Aorta (tissue), 5 donors: ENCODE measurements at places on chromosomes 4 and X. TPM values are rescaled to one million over a fixed set of nuclear protein-coding genes. Genes with fewer than 3 reads are reported as not detected.

GRCh38 chrX:8805046-8805445 is 3.9 kb upstream of the FAM9A start:
- no peaks in the 10 kb centered on the region for H3K36me3 ChIP-seq
- H3K4me1 ChIP-seq: no peaks in the 10 kb centered on the region
- no peak for DNase-seq
- no peak overlapping the region for H3K27ac ChIP-seq
- no peaks in the 10 kb centered on the region for H3K27me3 ChIP-seq

The MGARP gene
- 2.2 TPM for total RNA-seq

DNA sequence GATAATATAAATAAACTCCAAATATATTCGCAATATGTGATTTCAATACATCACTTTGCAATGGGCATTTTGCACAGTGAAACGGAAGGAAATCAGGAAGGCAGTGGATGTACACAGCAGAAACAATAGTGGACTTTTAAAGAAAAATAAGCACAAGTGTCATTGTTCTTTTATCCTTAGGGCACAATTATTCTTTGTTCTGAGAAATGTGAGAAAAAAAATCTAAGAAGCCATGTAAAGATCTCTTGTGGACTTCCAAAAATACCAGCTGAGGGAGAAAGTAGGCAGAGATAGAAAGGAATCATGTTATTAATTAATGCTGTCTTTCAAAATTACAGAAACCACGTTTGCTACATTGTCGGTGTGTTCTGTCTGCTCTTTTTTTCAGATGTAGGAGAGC is 17.6 kb upstream of the PRRG1 start:
- H3K4me3 ChIP-seq: no peak overlapping the region
- H3K27me3 ChIP-seq: no peaks in the 10 kb centered on the region
- H3K4me1 ChIP-seq: no peaks in the 10 kb centered on the region
- DNase-seq: no peak
- H3K27ac ChIP-seq: no peak overlapping the region
- no peaks in the 10 kb centered on the region for H3K36me3 ChIP-seq

The NHS gene
- total RNA-seq: 28.2 TPM

DNA sequence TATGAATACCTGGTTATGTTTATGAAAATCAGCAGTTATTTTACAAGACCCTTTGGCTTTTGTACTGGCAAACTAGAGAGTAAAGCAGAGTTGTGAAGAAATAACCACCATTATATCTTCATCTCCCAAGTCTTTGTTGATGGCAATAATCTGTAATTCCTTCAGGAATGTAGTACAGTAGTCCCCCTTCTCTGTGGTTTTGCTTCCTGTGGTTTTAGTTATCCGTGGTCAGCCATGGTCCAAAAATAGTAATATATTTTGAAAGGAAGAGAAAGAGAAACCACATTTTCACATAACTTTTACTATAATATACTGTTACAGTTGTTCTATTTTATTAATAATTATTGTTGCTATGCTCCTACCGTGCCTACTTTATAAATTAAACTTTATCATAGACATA is 27.8 kb downstream of the BANK1 start:
- DNase-seq: no peak
- H3K27me3 ChIP-seq: no peaks in the 10 kb centered on the region
- H3K4me1 ChIP-seq: no peaks in the 10 kb centered on the region
- H3K27ac ChIP-seq: no peak overlapping the region
- H3K36me3 ChIP-seq: no peaks in the 10 kb centered on the region

The FGF13 gene
- 13.8 TPM for total RNA-seq

The CHRDL1 gene
- 75.6 TPM for total RNA-seq

DNA sequence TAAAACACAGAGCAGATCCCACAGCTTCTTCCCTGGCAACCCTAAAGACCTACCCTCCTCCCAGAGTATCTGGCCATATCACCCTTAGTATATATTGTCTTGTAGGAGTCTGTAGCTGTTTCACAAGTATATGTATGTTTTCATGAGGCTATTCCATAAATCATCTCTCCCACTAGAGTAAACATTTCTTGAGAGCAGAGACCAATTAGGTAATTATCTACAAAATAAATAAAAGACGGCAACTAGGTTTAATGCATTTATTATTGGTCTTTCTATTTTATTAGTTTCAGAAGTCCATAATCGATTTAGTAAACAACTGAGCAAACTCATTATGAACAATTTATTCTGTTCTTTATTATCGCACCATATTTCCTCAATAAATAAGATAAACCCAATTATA is 7.0 kb downstream of the ACOT9 start:
- no peaks in the 10 kb centered on the region for H3K36me3 ChIP-seq
- no peak overlapping the region for H3K4me3 ChIP-seq
- no peak for DNase-seq

GRCh38 chr4:89365776-89366175 is 58.2 kb upstream of the GPRIN3 start:
- no peak overlapping the region for H3K4me3 ChIP-seq
- no peaks in the 10 kb centered on the region for H3K36me3 ChIP-seq
- H3K4me1 ChIP-seq: no peaks in the 10 kb centered on the region
- H3K27me3 ChIP-seq: no peaks in the 10 kb centered on the region
- no peak overlapping the region for H3K27ac ChIP-seq

DNA sequence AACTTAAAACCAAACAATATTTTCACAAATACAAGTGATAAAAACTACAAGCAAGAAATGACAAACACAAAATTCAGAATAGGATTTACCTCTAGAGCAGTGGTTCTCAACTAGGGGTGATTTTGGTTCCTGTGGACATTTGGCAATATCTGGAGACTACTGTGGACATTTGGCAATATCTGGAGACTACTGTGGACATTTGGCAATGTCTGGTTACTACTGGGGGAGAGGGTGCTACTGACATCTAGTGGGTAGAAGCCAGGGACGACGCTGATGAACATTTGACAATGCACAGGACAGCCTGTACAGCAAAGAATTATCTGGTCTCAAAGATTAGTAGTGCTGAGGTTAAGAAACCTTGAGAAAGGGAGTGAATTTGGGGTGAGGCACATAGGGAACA is 169.8 kb downstream of the CLCN4 start:
- no peak for DNase-seq
- no peak overlapping the region for H3K27ac ChIP-seq
- H3K4me3 ChIP-seq: no peak overlapping the region
- H3K27me3 ChIP-seq: no peaks in the 10 kb centered on the region

DNA sequence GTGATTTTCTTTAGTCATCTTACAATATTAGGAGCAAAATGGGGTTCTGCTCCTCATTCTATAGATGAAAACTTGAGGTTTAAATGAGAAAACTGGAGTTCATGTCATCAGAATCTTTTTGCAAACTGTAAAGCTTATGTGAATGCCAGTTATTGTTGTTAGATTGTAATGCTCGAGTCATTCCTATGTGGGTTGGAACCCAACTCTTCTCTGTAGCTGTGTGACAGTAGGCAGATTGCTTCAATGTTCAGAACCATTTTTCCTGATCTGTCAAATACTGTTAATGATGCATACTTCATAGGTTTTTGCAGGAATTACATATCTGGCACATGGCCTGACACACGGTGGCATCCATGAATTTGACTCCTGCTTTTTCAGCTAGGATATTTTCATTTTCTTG is 178.9 kb downstream of the RAPGEF2 start:
- H3K4me3 ChIP-seq: no peak overlapping the region
- no peak overlapping the region for H3K27ac ChIP-seq
- no peaks in the 10 kb centered on the region for H3K27me3 ChIP-seq
- no peak for DNase-seq
- no peaks in the 10 kb centered on the region for H3K36me3 ChIP-seq
- peaks cover 1% of the 10 kb centered on the region for H3K4me1 ChIP-seq

- peaks cover 4% of the 10 kb centered on the region for H3K4me1 ChIP-seq
- H3K36me3 ChIP-seq: no peaks in the 10 kb centered on the region
- no peaks in the 10 kb centered on the region for H3K27me3 ChIP-seq
- H3K4me3 ChIP-seq: no peak overlapping the region
These were observed 14.3 kb downstream of the SGMS2 start for GRCh38 chr4:107838861-107839565.

The EFHC2 gene
- total RNA-seq: 0.84 TPM

The MUC7 gene
- total RNA-seq: not detected

DNA sequence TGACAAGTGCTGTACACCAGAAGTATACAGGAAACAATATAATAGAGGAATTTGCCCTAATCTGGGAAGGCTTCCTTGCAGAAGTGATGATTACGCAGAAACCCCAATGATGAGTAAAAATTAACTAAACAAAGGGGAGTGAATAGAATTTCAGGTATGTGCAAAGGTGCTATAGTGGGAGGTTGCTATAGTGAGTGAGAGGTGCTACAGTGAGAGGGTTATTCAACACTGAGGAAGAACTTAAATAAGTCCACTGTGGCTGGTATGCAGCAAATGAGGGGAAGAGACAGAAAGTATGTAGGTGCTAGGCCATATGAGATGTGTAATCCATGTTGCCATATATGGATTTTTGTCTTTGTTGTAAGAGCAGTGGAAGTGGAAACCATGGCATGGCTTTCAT is 69.5 kb downstream of the TRIM2 start:
- H3K27me3 ChIP-seq: no peaks in the 10 kb centered on the region
- H3K27ac ChIP-seq: no peak overlapping the region
- H3K4me1 ChIP-seq: no peaks in the 10 kb centered on the region
- no peak for DNase-seq

DNA sequence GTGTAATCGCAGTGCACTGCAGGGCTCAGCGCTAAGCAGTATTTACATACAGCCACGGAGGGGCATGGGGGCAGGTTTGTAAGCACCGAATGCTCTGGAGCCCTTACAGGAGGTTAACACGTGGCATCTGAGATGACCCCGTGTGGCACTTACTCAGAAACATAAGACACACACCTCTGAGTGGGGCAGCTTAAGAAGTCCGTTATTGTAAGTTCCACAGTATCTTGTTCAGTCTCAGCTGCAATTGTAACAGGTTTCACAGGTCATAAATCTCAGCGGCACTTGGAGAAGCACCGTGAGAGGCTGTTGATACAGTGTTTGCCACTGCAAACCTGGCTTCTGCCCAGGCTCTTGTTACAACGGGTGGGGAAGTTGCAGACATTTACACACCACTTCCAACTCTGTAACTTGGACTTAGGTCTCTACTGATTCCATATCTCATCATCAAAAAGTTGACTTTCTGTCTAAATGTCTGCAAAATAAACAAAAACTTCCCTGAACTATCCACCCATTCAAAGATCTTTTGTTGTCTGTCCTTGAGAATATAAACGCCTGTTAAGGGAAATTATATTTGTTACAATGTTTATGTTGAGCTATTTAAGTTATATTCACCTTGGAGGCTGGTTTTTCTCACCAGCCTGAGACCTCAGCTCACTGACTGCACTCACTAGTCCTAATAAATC is 10.3 kb downstream of the CPLX1 start:
- H3K4me1 ChIP-seq: no peaks in the 10 kb centered on the region
- DNase-seq: peak; percentile 35
- no peaks in the 10 kb centered on the region for H3K27me3 ChIP-seq
- H3K36me3 ChIP-seq: no peaks in the 10 kb centered on the region
- H3K27ac ChIP-seq: no peak overlapping the region
